ENCODE measurements at places on chromosomes 6 and 20. TPM values are rescaled to one million over a fixed set of nuclear protein-coding genes. Genes with fewer than 3 reads are reported as not detected.

Gene BPIFB1
- not detected for total RNA-seq

DNA sequence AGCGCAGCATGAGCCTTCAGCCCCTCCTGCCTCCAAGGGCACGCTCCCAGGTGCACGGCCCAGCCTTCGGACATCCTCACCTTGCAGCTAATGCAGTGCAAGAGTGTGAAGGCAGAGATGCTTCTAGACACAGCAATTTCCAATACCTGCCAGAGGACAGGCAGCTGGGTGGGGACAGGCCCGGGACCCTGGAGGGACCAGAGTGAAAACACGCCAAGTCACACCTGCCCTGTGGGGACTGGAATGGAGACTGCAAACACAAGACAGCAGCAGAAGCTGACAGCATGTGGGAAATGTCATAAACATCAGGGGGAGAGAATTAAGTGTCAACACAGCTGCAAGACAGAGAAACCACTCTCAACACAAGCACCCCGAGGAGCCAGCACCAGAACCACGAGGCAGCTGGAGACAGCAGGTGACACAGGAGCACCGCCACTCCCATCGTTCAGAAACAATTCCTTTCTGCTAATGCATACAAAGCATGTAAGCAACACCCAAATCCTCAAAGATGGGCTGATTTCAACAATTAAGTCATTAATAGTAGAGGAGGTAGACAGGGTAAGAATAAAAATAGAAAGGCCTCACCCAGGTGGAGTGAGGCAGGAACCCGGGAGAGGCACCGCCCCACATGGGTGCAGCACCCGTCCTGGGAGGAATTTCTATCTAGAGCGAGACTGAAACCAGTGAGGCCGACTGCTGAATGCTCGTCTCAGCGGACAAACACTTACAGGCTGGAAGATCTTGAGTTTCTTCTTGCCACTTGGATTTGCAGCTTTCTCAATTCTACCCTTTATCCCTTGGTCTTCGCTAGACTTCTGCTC is 17.1 kb downstream of the DIDO1 start:
- H3K27ac ChIP-seq = no peak overlapping the region
- no peaks in the 10 kb centered on the region for H3K27me3 ChIP-seq
- no peak for DNase-seq
- H3K36me3 ChIP-seq = peaks cover 4% of the 10 kb centered on the region
- peaks cover 2% of the 10 kb centered on the region for H3K4me1 ChIP-seq

GRCh38 chr6:139430899-139431601 is 56.6 kb upstream of the CITED2 start:
- no peak overlapping the region for H3K4me3 ChIP-seq
- DNase-seq = no peak
- no peaks in the 10 kb centered on the region for H3K36me3 ChIP-seq
- H3K4me1 ChIP-seq = no peaks in the 10 kb centered on the region
- H3K27me3 ChIP-seq = no peaks in the 10 kb centered on the region

GRCh38 chr20:4052139-4052480 is 36.8 kb upstream of the RNF24 start:
- no peak for DNase-seq
- no peaks in the 10 kb centered on the region for H3K27me3 ChIP-seq
- H3K4me3 ChIP-seq = no peak overlapping the region
- H3K36me3 ChIP-seq = no peaks in the 10 kb centered on the region
- no peaks in the 10 kb centered on the region for H3K4me1 ChIP-seq

DNA sequence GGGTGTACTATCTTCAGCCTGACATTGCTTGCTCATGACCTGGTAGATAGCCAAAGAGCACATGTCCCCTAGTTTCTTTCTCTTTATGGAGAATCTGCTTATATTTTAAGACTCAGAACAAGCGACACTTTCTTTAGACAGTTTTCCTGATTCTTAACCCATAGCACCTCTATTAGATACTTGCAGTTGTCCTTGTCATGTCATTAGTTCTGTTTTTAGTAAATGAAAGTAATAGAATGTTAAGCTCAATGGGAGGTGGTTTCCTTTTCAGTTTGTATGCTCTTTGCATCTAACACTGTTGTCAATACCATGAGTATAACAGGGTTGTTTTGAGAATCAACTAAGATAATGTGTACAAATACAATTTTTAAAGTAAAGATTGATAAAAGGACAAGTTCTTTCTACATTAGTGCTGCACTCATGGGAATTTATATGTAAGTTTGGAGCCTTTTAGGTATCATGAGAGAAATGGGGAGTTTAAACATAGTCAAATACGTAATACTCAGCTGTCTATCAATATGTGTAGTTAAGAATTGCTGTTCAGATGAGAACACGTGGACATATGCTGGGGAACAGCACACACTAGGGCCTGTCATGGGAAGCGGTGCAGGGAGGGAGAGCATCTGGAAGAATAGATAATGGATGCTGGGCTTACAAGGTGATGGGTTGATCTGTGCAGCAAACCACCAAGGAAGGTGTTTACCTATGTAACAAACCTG is 124.3 kb downstream of the GRM1 start:
- H3K36me3 ChIP-seq = no peaks in the 10 kb centered on the region
- H3K4me3 ChIP-seq = no peak overlapping the region
- no peaks in the 10 kb centered on the region for H3K4me1 ChIP-seq
- no peaks in the 10 kb centered on the region for H3K27me3 ChIP-seq
- H3K27ac ChIP-seq = no peak overlapping the region

Gene PRKN
- total RNA-seq = 10.4 TPM

DNA sequence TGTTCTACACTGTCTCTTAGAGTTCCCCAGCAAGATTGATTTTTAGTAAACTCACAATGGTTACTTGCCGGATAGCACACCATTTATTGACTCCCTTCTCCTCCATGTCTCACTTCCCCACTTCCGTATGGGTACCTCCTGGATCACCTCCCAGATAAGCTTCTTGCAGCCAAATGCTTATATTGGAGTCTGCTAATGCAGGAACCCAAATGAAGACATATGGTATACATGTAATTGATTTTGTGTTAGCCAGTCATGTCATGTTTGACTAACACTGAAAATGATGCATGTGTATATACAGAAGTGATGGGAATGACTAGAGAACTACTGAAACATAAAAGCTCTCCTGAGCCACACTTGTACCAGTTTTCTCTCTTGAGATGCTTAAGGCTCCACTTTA is 46.1 kb upstream of the TMX4 start:
- H3K4me1 ChIP-seq = no peaks in the 10 kb centered on the region
- H3K27ac ChIP-seq = no peak overlapping the region
- H3K27me3 ChIP-seq = no peaks in the 10 kb centered on the region
- no peak overlapping the region for H3K4me3 ChIP-seq

DNA sequence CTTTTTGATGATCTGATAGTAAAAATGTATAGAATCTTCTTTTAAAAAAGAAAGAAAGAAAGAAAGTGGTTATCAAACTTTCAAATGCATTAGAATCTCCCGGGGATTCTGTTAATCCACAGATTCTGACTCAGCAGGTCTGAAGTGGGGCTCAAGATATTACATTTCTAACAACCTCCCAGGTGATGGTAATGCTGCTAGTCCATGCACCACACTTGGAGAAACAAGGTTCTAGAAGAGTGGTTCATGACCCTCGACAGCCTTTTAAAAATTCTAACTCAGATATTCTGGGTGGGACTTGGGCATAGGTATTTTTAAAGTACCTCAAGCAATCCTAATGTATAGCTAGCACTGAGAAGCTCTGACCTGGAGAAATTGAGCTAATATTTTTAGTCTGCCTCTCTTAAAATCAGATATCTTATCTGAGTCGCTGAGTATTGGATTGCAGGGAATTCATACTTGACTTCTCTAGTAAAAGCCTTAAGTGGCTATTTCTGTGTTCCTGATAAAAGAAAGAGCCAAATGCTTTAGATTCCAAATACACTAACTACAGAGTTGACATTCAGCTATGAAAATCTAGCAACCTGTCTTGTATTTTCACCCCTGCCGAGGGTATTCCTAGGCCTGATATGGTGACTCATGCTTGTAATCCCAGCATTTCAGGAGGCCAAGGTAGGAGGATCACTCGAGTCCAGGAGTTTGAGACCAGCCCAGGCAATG is 252.4 kb downstream of the PHACTR1 start:
- no peak overlapping the region for H3K4me3 ChIP-seq
- no peaks in the 10 kb centered on the region for H3K27me3 ChIP-seq
- H3K36me3 ChIP-seq = no peaks in the 10 kb centered on the region

DNA sequence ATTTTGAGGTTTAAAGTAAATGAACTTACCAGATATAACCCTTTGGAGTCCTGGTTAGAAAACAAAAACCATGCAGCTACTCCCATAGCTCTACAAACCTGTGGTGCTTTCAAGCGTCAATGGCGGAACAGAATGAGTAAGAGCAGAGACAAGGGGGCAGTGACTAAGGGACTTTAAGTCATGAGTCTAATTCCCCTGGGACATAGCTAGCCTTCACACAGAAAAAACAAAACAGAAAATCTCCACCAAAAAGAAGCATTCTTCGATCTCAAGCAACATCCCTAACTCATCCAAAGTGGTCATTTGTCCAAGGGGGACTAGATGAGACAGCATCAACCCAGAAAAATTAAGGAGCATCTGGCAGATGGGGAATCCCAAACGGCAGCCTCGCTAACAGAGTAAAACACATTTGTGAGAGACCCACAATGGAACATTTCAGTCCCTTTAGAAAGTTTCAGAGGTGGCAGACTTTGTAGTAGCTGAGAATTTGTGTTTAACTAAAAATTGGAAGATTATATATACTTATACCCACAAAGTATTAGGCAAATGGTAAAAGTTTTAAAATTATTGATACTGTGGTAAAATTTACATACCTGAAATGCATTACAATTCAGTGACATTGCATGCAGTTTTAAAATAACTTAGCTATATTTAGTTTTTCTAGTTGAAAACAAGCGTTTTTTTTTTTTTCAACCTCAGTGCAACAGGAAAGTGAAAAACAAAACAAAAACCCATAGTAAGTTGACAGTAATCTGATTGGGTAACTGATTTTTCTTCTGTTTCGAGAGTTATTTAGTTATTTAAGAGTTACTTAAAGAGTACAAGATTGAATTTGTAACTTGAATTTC is 67.5 kb downstream of the KCNQ5 start:
- H3K27me3 ChIP-seq = no peaks in the 10 kb centered on the region
- no peaks in the 10 kb centered on the region for H3K36me3 ChIP-seq
- no peak overlapping the region for H3K4me3 ChIP-seq
- no peak for DNase-seq
- H3K27ac ChIP-seq = no peak overlapping the region

DNA sequence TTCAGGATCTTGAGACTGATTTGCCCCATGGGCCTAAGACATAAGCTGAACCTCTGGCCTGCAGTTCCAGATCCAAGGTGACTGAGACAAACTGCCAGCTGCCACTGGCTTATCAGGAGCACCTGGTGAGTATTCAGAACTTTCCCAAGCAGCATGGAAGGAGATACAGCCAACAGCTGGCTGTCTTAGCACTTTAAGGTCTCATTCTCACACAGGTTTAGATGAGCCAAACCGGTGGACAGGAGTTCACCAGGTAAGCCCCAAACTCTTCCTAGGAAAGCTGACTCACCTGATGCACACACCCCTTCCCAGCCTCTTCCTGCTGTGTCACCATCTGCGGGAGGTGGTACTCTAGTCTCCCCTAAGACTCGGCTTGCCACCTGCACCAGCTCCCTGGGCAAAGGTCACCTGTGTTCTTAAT is at the start of gene BANF2:
Gene BANF2, plus strand, starts transcription at position 36 of the 421 bp plus-strand sequence. CDS start 25,060 bp downstream, outside the sequence.
- DNase-seq = no peak
- H3K4me1 ChIP-seq = no peaks in the 10 kb centered on the region
- H3K36me3 ChIP-seq = no peaks in the 10 kb centered on the region
- no peaks in the 10 kb centered on the region for H3K27me3 ChIP-seq
- H3K4me3 ChIP-seq = no peak within 1 kb of the TSS

Gene GSTA1
- total RNA-seq = 44.5 TPM

DNA sequence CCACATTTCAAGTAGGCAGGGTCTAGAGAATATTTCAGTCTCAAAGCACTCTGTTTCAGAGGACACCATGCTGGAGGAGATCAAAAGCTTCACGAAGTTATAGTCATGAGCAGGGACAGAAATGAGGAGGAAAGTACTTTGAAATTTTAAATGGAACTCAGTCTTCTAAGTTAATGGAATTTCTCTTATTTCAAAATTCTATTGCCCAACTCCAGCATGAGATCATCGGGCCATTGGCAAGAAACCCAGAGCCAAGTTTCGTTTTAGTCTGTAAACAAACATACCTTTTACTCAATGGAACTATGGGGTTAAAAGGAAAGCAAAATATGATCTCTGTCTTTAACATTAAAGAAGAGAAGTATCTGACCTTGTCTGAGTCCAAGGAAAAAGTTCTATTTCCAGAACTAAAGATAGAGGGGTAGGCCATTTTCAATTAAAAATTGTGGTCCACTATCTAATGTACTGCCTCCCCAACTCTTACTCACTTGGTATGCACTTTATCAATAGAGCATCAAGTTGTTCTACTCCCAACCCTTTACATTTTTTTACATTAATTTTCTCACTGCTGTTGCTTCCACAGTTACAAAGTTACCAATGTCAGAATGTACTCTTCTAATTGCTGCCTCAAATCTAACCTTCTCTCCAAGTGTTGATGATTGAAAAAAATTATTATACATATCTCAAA is 235.3 kb upstream of the NRSN1 start:
- no peak overlapping the region for H3K27ac ChIP-seq
- H3K4me3 ChIP-seq = no peak overlapping the region
- no peaks in the 10 kb centered on the region for H3K4me1 ChIP-seq
- H3K36me3 ChIP-seq = no peaks in the 10 kb centered on the region

DNA sequence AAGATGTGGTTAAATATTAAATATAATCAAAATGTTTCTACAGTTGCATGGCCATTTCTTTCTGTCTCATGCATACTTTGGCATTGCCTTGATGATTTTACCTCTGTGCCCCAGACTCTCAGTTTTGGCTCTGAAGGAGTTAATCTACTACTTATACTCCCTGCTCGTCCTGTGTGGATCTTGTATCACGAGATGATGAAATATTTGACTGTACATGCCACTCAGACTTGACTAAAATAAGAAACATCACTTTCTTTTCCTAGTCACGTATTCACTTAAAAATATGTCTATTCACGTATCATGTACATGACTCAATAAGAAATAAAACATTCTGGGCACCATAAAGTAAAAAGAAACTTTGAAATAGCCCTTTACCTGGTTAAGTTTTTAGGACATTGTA is 397.7 kb downstream of the RFPL4B start:
- H3K4me1 ChIP-seq = no peaks in the 10 kb centered on the region
- no peak overlapping the region for H3K27ac ChIP-seq
- H3K36me3 ChIP-seq = no peaks in the 10 kb centered on the region
- H3K27me3 ChIP-seq = no peaks in the 10 kb centered on the region
- H3K4me3 ChIP-seq = no peak overlapping the region

GRCh38 chr20:46635514-46636136 is 15.6 kb downstream of the SLC13A3 start:
- no peak overlapping the region for H3K4me3 ChIP-seq
- no peak for DNase-seq
- no peaks in the 10 kb centered on the region for H3K27me3 ChIP-seq
- no peaks in the 10 kb centered on the region for H3K4me1 ChIP-seq
- no peak overlapping the region for H3K27ac ChIP-seq

Gene MLIP
- not detected for total RNA-seq

Measured in ovary (tissue), 10 donors.